ENCODE measurements at places on chromosomes 5 and 9.
A peak's percentile ranks its signal among the peaks of the same experiment; 100 is the strongest.

DNA sequence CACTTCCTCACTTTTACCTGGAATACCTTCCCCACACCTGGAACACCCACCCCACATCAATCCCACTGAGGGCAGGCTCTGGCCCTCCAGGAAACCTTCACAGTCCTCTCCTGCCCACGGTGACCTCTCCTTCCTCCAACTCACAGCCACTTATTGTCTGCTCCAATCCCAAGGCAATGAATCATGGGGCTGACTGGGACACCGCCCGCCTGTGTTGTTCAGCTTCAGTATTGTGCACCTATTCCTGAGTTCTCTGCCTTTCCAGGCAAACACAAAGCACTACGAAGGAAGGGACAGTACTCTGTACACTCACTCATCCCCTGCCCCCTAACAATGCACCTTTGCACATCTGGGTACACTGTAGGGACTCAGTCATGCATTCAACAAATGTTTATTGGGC, 7.3 kb downstream of the PCDH1 start:
- no peak for DNase-seq

- no peak for DNase-seq
These were observed 15.4 kb upstream of the VDAC1 start for GRCh38 chr5:134020188-134020587.

- DNase-seq: no peak
These were observed 100.4 kb downstream of the GLDC start for GRCh38 chr9:6545017-6545691.

- DNase-seq: no peak
These were observed 7.2 kb downstream of the NRG2 start for GRCh38 chr5:140035881-140036280.

DNA sequence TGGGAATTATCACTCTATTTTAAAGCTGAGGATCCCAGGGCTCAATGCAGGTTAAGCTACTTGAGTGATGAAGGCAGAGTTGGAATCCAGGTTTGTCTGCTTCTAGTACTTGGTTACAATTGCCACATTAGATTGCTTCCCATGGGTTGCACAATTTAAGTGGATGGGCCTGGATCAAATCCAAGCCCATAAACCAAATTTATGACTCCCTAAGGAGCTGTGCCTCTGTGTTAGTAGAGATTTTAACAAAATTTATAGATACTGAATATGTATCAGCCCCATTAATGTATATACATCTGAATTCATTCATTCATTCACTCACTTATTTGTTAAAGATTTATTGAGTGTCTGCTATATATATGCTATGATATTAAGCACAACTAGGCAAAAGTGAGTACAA, 332.3 kb upstream of the KLF9 start:
- DNase-seq: no peak

- no peak for DNase-seq
These were observed 635 bp downstream of the FBN2 start for GRCh38 chr5:128537221-128537999.

DNA sequence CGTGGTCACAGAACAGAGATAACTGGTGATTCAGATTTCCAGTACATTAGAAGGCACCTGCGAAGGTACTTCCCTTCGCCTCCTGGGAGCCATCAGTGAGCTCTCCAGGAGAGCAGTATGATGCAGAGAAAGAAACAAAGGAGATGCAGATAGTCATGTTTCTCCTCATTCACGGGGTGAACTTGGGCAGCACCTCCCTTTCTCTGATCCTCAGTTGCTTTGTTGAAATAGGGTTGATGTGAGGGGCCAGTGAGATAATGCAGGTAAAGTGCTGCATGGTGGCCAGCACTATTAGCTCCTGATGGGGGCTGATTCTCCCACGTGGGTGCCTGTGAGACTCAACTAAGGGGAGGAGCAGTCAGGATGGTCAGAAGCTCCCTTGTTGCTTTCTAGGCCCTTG, 46.6 kb upstream of the ZNF169 start:
- DNase-seq: no peak

GRCh38 chr9:101139082-101139481, 110.6 kb downstream of the PLPPR1 start:
- no peak for DNase-seq

- no peak for DNase-seq
These were observed 6.0 kb upstream of the PLAC8L1 start for GRCh38 chr5:146111409-146111808.

DNA sequence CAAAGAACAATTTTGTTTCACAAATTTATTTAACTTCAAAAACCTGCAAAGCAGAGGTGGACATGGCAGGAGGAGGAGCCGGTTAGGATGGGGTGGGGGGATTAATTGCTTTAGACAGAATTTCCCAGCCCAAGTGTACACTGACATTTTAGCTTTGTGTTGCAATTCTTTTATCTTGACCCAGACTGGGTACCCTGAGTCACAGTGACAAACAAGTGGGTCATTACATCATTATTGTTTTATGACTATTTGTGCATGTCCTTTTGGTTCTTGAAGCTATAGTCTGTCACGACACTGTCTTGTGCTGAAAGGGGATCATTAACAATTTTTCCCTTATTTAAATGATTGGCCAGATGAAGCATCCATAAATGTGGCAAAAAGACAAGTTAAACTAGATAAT, 84.5 kb upstream of the VCAN start:
- no peak for DNase-seq

GRCh38 chr9:76650692-76651091, 113.5 kb upstream of the PCA3 start:
- DNase-seq: no peak

- DNase-seq: peak; percentile 43
These were observed 214.3 kb downstream of the GNA14 start for GRCh38 chr9:77433675-77434445.

- no peak for DNase-seq
These were observed 391.6 kb upstream of the CHD1 start for GRCh38 chr5:99320436-99320835.

GRCh38 chr5:42887575-42887974, 75.9 kb upstream of the SELENOP start:
- DNase-seq: no peak

DNA sequence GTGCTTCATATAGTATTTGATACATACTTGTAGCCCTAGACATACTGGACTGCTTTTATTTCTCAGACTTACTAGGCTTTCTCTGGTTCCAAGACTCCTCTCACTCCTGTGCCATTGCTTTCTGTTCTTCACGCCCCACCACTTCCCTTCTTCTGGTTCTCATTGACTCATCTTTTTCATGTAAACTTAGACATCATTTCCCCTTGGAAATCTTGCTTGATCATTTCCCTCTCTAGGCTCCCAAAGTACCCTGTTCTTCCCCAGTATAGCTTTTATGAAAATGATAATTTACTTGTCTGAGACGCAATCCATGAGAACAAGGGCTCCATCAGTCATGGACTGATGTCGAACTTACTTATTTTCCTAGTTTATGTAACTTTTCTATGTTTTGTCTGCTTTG, 83.5 kb downstream of the TLR4 start:
- DNase-seq: no peak

- no peak for DNase-seq
These were observed 49.7 kb downstream of the ACTBL2 start for GRCh38 chr5:57432876-57433275.

DNA sequence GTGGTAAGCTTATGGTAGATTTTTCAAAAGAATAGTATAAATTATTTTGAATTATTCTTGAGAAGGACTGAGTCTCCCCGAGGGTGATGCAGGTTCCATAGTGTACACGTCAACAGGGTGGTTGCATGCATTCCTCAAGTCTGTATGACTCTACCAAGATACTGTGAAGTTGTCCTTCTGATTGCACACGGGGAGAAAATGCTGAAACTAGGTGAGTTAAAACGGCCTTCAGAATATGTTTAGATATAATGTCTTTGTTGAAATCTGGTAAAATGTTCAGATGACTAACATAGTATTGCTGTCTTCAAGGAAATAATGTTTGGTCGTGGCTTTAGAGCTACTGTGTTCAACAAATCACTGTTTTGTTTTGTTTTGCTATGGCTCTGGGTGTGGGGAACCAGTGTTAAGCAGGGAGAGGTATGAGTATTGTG, 22.4 kb upstream of the TNFAIP8 start:
- no peak for DNase-seq

GRCh38 chr5:178389796-178390195, 157.2 kb upstream of the PHYKPL start:
- DNase-seq: no peak

DNA sequence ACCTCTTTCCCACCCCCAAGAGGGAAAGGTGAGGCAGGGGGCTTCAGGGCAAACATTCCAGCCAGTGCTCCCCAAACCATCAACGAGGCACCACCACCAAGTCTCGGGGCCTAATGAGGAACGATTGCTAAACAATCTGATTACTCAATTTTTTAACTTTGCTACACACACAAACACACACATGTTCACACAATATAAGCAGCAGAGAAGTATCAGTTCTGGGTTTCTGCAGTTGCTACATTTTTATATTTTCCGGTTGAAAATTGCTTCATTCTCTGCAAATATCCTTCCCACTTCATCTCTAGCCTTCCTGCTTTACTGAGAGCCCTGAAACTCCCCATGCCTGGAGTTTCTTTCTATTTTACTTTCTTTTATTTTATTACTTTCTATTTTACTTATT, 60.2 kb downstream of the FEM1C start:
- DNase-seq: no peak

DNA sequence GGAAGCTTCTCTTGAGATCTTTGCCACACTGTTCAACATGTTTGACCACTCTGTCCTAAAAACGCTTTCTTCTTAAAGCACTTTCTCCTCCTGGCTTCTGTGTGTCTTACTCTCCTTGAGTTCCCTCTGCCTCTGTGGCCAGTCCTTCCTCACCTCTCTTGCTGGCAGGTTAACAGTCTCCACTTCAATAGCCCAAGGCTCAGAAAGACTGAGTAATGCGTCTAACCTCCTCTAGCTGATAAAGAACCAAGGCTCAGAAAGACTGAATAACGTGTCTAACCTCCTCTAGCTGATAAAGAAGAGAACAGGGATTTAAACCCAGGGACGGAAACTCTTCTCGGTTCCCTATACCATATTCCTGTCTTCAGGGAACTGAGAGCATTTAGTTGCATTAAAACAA, 205.2 kb downstream of the AOPEP start:
- DNase-seq: no peak

DNA sequence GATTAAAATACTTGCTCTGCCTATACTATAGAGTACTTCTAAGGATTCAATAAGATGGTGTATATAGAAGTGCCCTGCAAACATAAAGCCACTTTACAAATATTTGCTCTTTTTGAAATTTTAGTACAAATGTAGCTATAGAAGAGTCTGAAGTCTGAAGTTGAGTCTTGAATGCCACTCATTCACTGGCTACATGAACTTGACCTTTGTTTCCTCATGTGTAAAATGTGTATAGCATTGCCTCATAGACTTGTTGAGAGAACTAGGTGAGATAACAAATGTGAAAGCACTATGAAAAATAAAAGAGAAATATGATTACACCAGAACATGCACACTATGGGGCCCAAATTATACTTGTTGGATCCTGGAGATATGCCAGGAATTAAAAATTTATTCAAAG, 244.7 kb downstream of the SEC61B start:
- no peak for DNase-seq

GRCh38 chr9:76557674-76558225, 98.8 kb downstream of the GCNT1 start:
- no peak for DNase-seq

GRCh38 chr5:139140591-139141071, 57.5 kb downstream of the SIL1 start:
- DNase-seq: no peak

GRCh38 chr9:75147638-75148037, 59.3 kb downstream of the OSTF1 start:
- DNase-seq: no peak

- no peak for DNase-seq
These were observed 10.9 kb upstream of the SLC25A51 start for GRCh38 chr9:37914701-37915358.
